ENCODE measurements at places on chromosomes 5 and 9.

- DNase-seq = no peak
These were observed 400.0 kb downstream of the KIAA0825 start for GRCh38 chr5:94218374-94218773.

DNA sequence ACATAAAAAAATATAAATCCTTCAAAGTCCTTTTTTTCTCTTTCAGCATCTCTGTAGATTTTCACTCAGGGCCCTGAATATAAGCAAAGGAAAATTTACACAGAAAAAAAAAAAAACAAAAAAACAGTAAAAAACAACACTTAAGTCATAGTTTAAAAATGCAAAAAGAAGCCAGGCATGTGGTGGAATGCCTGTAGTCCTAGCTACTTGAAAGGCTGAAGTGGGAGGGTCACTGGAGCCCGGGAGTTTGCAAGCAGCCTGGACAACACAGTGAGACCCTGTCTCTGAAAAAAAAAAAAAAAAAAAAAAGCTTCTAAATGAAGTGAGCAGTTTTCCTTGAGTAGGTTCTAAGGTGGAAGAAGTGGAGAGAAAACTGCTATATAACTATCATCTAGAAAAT, 55.0 kb upstream of the BNC2 start:
- no peak for DNase-seq

GRCh38 chr9:97740848-97741821, 44.0 kb upstream of the XPA start:
- DNase-seq = peak; percentile 96

DNA sequence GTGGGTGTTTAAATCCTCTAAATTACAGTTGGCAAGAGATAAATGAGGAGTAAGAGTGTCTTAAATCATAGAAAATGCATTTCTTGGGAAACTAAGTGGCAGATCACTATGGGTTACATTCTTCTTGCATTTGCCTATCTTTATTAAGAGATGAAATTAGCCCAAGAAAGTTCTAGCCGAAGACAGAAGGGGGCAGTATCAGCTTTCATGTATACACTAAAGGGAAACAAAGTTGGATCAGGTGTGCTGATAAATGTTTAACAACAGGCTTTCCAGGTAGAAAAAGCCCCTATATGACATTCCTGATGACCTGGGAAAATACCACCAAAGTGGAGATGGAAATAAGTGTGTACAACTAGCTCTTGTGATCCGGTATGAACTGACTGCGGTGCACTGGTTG, 81.9 kb upstream of the TLR4 start:
- DNase-seq = no peak

DNA sequence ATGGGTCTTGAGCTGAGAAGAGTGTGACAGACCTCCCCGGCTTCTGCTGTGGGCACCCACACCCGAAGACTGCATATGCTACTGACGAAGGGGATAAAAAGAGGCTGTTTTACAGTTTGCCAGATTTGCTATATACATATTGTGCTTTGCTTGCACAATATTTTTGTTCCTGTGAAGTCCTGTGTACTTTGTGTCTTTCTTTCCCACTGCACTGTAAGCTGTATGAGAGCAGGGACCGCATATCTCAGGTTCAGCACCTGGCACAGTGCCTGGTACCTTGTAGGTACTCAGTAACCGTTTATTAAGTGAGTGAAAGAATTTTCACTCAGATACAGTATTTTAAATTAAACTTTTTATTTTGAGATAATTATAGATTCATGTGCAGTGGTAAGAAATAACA, 8.2 kb upstream of the GARNL3 start:
- no peak for DNase-seq

DNA sequence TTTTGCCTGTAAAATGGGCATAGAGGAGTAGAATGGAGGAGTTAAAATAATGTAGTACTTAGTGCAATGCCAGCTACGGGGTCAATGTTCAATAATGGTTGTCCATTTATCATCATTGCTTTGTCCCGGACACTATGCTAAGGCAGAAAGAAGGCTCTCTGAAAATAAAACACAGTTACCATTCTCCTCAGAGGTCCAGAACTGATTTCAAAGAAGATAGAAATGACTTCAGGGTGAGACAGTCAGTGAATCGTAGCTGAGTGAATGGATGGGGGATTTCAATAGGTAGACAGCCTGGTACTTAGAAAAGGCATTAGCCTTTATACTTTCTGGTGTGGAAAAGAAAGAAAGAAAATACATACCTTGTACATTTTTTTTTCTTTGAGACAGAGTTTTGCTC, 1.2 kb upstream of the AK3 start:
- DNase-seq = no peak

- no peak for DNase-seq
These were observed 47.9 kb upstream of the HSPA9 start for GRCh38 chr5:138623053-138623452.

GRCh38 chr9:72043576-72043975, 16.8 kb downstream of the C9orf57 start:
- DNase-seq = no peak

DNA sequence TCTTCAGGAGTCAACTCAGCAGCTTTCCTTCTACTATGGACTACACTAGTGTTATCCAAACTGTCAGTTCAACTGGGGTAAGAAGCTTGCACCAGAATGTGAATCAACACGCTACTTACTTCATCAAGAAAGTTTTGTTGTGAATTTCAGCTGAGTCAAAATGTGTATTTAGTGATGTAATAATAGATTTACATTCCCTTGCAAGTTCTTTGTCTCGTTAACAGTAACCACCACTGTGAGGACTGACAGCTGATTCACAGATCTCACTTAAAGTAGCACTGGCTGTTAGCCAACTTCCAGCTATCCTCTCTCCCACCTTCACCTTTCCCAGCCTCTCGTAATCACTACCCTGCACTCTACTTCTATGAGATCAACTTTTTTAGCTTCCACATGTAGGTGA, 445.3 kb downstream of the NTRK2 start:
- DNase-seq = no peak

DNA sequence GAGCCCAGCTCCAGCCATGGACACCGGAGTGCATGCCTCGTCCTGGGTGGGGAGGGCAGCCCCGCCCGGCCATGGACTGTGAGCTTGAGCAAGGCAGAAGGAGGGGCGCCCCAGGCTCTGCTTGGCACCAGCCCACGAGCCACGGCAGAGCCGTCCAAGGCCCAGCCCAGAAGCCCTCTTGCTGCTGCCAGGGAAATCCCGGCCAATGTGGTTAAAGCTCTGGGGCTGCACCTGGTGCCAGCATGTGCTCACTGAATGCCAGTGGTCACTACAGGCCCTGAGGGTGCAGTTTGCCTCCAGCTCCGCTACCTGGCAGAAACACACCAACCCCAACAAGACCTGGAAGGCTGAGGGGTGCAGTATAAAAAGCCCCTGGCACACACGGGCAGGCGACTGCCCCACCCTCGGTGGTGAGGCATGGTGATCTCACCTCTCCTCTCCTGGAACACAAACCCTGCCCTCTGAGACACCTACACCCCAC, 11.8 kb downstream of the BRD3 start:
- DNase-seq = peak; percentile 41

DNA sequence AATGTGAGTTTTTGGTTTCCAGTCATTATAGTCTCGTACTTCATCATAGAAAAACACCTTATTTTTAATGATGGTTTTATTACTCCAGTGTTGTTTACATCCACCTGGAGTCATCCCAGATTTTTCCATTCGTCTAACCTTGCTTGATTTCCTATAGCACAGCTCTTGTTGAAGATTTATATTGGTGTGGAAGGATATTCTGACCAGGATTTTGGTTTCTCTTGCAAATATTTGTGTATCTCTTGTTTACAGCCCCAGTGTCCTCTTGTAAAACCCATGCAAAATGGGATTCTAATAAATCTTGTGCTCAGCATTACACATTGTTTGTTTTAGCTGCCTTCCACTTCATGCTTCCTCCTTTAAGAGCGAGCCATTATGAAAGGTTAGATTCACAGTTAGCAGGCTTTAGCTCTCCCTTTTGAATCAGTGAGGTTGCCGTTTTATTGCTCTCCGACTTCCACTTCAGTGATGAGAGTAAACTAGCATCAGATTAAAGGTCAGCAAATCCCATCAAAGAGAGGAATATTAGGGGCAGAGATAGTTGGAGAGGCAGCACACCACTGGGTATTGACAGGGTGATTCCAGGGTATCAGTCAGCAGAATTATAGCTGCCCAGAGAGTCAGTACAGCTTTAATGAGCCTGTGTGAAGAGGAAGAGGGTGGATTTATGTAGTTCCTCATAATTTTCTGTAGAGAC, 157.1 kb downstream of the PBX3 start:
- DNase-seq = no peak

GRCh38 chr9:10062629-10063395, 550.0 kb downstream of the PTPRD start:
- DNase-seq = no peak

GRCh38 chr5:72498284-72498683, 8.9 kb downstream of the ZNF366 start:
- DNase-seq = no peak

All from endodermal cell (in vitro differentiated cells).